ENCODE measurements at places on chromosomes 16 and 17. TPM values are rescaled to one million over a fixed set of nuclear protein-coding genes. Genes with fewer than 3 reads are reported as not detected.

BICDL2 gene
- 0.40 TPM for total RNA-seq

MYH1 gene
- total RNA-seq: not detected

C1QTNF8 gene
- 0.13 TPM for total RNA-seq

TEN1 gene
- 13.6 TPM for total RNA-seq

ABCA3 gene
- total RNA-seq: 13.0 TPM

SGCA gene
- total RNA-seq: 23.8 TPM

NPIPB5 gene
- total RNA-seq: 60.5 TPM

MT1M gene
- not detected for total RNA-seq

GP2 gene
- total RNA-seq: not detected

ATP2A1 gene
- 0.20 TPM for total RNA-seq

DYNLL2 gene
- total RNA-seq: 28.5 TPM

CCL2 gene
- 208 TPM for total RNA-seq

KRTAP9-8 gene
- total RNA-seq: not detected

NME2 gene
- total RNA-seq: 473 TPM

TNFRSF17 gene
- total RNA-seq: 0.10 TPM

CES3 gene
- total RNA-seq: 0.39 TPM

ATP5PD gene
- 129 TPM for total RNA-seq

CCDC200 gene
- total RNA-seq: not detected

GRB7 gene
- total RNA-seq: 0.13 TPM

CSH1 gene
- not detected for total RNA-seq

OTOP2 gene
- not detected for total RNA-seq

SHMT1 gene
- 3.7 TPM for total RNA-seq

SLC4A1 gene
- not detected for total RNA-seq

SEBOX gene
- not detected for total RNA-seq

KRT12 gene
- not detected for total RNA-seq

Measured in smooth muscle cell of the pulmonary artery (primary cell).